ENCODE measurements at places on chromosomes 4 and X.

DNA sequence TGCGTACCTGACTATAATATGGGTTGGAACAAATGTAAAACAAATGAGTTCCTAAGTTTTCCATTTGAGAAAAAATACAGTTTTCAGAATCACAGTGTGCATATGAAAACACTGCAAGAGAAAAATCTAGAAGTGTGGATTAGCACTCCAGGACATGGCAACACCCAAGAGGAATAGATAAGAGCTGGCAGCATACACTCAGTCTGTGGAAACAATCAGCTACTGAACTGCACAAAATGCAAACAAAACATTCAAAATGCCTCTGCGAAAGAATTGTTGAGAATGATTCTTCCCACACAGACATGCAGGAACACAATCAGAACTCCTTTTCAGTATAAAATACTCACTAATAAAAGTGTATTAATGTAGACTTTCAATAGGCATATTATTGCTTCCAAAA is 39.9 kb downstream of the ATP8A1 start:
- DNase-seq, result no peak

GRCh38 chrX:93741811-93742210 is 67.8 kb downstream of the FAM133A start:
- no peak for DNase-seq

GRCh38 chrX:118553042-118553710 is 57.6 kb downstream of the DOCK11 start:
- DNase-seq, result no peak

DNA sequence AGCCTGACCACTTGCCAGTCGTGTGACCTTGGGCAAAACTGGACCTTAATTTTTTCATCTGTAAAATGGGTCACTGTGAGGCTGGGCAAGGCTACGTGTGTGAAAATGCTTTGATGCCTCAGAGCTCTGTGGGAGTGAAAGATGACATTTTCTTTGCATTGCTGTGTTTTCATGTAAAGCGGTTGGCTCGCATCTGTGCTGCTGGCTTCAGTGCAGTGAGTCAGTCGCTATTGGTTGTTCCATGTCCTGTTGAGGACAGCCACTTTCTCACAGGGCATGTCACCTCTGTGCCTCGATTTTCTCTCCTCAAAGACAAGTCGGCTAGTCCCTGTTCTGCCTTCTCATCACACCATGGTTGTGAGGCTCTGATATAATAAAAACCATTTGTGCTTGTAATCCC is 4.4 kb downstream of the MTMR1 start:
- no peak for DNase-seq

DNA sequence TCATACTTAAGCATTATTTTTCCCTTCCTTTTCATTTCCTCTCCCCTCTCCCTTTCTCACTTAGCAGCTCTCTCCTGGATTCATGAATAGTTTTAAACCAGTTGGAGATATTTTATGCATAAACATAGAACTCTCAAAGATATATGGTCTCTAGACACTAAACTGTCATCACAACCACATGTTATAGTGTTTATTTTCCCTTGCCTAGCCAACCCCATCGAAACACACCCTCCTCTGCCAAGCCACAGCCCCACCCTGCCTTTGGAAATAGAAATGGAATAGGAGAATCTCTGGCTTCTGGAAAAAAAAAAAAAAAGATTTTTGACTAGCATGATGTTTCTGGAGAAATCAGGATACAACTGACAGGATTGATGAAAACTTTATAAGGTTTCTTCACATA is 64.8 kb upstream of the RBPJ start:
- no peak for DNase-seq

Data from bone marrow (tissue), 2 donors.